ENCODE measurements at places on chromosomes 5 and 9. TPM values are rescaled to one million over a fixed set of nuclear protein-coding genes. Genes with fewer than 3 reads are reported as not detected.

GRCh38 chr5:88390096-88390441 is 121.4 kb upstream of the TMEM161B start:
- no peak for DNase-seq

DNA sequence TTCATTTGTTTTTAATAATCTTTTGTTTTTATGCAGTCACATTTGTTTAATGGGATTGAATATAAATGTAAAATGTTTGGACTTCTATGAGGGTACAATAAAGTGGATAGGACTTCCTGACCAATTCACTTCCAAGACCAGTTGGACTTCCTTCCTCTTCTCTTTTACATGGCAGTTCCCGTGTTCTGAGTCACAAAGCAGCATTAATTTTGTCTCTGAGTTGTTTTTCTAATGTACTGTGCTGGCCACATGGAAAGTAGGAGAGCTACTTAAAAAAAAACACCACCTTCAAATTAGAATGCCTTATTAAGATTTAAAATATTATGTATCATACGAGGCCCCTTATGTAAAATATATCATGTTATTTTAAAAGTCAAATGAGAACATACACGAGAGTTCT is 87.3 kb downstream of the CCDC171 start:
- DNase-seq, result no peak

GRCh38 chr5:138369706-138370105 is 17.2 kb downstream of the KDM3B start:
- DNase-seq, result no peak

DNA sequence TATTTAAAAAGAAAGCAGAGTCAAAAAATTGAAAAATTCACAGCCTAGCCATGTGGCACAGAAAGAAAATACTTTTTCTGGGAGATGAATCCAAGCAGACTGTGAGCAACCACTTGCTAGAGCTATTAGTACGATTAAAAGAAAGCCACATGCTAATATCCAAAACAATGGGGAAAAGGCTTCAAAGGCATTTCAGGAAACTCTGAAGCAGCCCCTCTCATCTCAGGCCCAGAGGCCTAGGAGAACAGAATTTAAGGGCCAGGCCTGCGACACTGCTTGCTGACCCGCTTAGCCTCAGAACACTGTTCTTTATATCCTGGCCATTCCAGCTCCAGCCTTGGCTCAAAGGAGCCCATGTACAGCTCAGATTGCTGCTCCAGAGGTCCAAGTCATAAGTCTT is 1257.0 kb upstream of the CDH18 start:
- DNase-seq, result no peak

GRCh38 chr5:35194635-35195471 is 35.4 kb downstream of the PRLR start:
- DNase-seq, result no peak

DNA sequence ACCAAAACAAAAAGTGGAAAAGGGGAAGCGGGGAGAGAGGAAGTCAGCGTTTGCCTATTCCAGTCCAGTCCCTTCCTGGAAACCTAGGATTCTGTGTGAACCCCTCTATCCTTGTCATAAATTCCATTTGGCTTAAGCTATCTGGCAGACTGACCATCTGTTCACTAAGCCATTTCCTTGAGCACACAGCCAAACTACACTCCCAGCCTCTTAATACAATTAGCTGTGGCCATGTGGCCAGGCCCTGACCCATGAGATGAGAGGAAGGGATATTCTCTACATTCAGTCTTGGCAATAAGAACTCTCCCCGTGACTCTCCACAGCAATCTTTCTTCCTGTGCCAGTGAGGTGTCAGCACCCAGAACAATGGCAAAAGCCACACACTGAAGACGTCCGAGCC is 424.8 kb downstream of the TLE1 start:
- no peak for DNase-seq

GRCh38 chr9:134812343-134812673 is 68.3 kb upstream of the FCN2 start:
- DNase-seq, result no peak

Gene SHISAL2B
- polyA plus RNA-seq, result not detected

DNA sequence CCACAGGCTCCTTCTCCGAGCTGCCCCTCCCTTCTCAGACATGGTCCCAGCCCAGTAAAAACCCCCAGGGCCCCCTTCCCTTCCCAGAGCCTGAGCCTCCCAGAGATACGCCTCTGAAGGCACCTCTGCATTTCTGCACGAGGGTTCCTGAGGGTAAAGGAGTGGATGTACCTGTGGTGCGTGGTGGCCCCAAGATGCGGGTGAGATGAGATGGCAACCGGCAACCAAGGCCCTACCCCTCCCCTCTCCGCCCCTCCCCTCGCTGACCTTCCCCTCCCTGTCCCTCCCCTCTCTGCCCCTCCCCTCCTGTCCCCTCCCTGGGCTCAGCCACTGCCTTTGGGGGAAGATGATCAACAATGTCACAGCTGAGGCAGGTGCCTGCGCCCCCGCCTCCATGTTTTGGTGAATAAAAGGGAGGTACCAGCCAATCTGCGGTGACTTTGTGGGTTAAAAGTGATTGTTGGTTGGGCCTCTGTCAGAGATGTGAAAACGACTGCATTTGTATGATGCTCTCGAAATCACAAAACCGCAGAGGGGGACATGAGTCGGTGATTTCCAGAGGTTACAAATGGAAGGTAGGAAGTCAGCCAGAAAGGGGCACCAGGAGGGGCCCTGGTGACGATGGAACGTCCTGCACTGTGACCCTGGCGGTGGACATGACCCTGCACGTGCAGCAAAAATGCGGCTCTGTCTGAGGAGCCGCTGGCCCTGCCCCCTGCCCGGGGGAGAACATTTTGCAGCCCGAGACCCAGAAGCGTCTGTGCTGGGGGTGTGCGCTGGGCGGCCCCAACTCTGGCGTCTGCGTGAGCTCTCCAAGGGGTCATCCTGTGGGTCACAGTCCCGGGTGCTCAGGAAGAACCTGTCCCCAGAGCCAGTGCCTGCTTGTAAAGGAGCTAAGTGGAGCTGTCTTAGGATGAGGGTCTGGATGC is 3.7 kb downstream of the LCN9 start:
- DNase-seq, result peak; percentile 25

Gene UGCG
- 7.2 TPM for polyA plus RNA-seq

Gene GARNL3
- 1.2 TPM for polyA plus RNA-seq

Gene FAXDC2
- polyA plus RNA-seq, result 2.8 TPM

DNA sequence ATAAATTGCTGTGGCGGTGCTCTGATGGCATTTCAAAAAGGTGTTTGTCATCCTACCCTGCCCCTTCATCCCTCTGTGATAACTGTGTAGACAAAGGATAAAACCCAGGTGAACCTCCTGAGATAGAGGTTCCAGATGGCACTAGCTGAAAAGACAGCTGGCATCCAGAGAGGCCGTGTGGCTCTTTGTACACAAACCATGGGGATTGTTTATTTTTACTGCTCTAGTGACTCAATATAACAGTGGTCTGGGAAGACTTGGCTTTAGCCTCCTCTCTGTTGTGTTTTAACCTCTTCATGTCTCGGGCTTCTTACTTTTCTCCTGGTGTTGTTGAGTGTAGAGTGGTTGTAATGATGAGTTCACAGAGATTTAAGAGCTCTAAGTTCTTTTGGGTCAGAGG is 48.8 kb downstream of the SH3GL2 start:
- no peak for DNase-seq

GRCh38 chr9:89417832-89418473 is 80.0 kb downstream of the SEMA4D start:
- no peak for DNase-seq

DNA sequence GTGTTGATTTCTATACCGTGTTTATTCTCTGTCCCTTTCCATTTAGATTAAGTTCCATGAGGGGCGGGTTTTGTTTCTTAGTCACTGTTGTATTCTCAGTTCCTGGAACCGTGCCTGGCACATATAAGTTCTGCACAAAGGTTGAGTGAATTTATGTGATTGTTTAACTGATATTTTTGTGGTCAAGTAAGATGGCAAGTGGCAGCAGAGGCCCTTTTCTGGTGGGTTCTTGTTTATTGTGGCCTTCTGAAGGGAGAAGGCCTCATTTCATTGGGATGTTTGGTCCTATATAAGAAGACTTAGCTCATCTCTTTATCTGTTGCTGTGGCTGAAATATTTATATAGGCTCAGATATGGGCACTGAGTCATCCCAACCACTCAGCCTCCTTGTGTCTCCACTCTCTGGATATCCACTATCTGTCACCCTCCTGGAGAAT is 262.5 kb downstream of the PSAT1 start:
- DNase-seq, result no peak

Gene BSPRY
- polyA plus RNA-seq, result 0.03 TPM

- no peak for DNase-seq
Observed at GRCh38 chr9:112369817-112370216, 10.1 kb upstream of the HSDL2 start.

- DNase-seq, result no peak
Observed at GRCh38 chr5:145925353-145925752, 11.0 kb upstream of the SH3RF2 start.

- DNase-seq, result no peak
Observed at GRCh38 chr9:87787735-87788134, 61.8 kb downstream of the CTSL start.

DNA sequence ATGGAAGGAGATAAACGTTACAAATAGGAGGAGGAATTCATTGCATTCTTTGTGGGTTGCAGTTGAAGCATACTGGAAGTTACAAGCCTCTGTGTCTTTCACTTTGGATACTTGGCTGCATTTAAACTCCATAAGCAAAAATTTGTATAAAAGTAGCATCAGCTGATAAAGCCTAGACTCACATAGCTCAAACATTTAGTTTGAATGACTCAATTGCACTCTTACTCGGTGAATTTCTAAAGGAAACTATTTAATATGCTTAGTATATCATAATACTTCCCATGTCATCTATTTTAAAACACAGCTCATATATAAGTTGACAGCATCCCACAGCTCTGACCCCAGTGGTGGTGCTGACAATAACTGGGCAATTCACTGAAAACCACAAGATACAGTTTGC is 596.6 kb upstream of the ZNF608 start:
- no peak for DNase-seq

Gene SPINK13
- 0.25 TPM for polyA plus RNA-seq

GRCh38 chr9:89853161-89853560 is 248.3 kb downstream of the GADD45G start:
- no peak for DNase-seq

- no peak for DNase-seq
Observed at GRCh38 chr5:135158314-135158697, 124.3 kb upstream of the PITX1 start.

Gene DNM1
- 2.4 TPM for polyA plus RNA-seq

DNA sequence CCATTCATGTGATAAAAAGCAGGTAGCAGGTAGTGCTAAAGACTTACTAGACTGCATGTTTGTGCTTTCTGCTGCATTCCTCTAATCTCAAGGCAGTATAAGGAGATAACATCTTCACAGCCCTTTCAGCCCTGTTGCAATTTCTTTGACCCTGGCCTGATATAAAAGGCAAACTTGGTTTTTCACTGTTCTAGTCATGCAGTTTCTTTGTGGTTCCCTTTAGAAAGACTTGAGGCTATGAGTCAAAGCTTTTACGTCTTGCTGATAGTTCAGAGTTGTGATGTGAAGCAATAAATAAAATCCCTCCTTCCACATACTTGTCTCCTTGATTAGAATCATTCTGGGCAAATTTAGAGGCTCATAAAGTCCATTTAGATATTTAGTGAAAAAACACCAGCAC is 88.6 kb upstream of the CDKN2B start:
- DNase-seq, result no peak

Gene ZNF879
- polyA plus RNA-seq, result 6.6 TPM

- no peak for DNase-seq
Observed at GRCh38 chr9:135520916-135521607, at the start of gene LCN1. TSS of gene LCN1 (plus strand) at chr9:135521440. CDS start at chr9:135521498, 58 bp downstream.

DNA sequence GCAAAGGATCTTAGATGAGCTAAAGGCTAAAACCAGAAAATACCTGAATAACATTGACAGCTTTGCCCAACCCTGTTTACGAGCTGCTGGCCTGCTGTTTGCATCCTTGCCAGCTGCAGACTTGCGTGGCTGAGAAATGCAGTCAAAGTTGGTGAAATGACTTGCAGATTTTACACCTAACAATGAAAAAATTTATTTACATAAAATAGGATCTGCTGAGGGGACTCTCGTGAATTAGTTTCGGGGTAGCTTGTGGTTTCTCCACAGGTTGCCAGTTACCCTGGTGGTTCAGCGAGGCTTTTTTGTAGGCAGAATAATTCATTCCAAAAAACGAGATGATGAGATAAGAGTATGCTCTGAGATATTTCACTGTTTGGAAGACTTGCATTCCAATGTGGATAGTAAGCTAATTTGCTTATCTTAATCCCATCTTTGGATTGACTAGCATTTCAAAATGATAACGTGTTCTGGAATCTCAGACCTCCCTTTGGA is 65.7 kb upstream of the FANCC start:
- no peak for DNase-seq

- DNase-seq, result no peak
Observed at GRCh38 chr5:62653864-62654575, 75.4 kb downstream of the LRRC70 start.

- DNase-seq, result no peak
Observed at GRCh38 chr9:12856603-12857002, 81.8 kb downstream of the LURAP1L start.

DNA sequence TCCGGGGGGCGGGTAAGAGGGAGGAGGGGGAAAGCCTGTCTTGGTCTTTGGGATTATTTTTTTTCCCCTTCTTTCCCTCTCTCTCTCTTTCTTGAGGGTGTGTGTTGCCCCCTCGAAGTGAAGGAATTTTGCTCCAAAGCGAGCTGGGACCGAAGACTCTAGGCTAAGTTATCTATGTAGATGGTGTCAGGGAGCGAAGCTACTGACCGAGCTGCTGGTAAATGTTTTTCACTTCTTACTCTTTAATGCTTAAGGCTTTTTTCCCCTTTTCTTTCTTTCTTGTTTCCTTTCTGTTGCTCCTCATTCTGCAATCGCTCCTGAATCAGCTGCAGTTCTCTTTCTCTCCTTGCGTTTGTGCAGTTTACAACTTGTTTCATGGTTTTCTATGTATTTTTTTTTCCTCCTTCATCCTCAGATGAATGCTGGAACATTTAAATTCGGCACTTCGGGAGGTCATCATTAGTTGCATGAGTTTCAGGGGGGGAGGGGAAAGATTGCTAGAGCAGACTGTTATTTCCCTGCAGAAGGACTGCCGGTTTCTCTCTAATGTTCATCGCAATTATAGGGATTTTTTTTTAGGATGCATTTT is 1312.0 kb upstream of the WWC1 start:
- no peak for DNase-seq

- no peak for DNase-seq
Observed at GRCh38 chr9:133574771-133575170, 34.4 kb downstream of the FAM163B start.

Gene HAND1
- polyA plus RNA-seq, result not detected

DNA sequence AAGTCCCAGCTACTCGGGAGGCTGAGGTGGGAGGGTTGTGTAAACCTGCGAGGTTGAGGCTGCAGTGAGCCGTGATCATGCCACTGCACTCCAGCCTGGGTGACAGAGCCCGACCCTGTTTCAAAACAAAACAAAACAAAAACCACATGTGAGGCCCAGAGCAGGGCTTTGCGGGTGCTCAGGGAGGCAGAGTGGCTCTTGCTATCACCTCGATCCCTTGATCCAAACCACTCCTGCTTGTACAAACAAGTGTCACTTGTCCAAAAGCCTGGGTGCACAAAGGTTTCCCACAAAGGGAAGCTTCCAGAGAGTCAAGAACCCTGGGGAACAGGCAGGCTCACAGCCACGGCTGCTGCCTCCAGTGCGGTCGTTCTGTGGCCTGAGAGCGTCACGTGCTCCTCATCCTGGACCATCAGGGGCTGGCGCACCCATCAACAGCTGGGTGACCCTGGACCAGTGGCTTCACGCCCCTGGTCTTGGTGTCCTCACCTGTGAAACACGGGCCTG is 162.7 kb downstream of the C9orf50 start:
- DNase-seq, result no peak

All from psoas muscle (tissue), 8 donors.